Spleen (tissue), 13 donors: ENCODE measurements at places on chromosomes 6 and 20. TPM values are rescaled to one million over a fixed set of nuclear protein-coding genes. Genes with fewer than 3 reads are reported as not detected.

The TSPO2 gene
- total RNA-seq, result not detected

The C6orf132 gene
- not detected for total RNA-seq

The HSPA12B gene
- 12.6 TPM for total RNA-seq

The TOMM34 gene
- total RNA-seq, result 11.6 TPM

The CTSA gene
- total RNA-seq, result 176 TPM

The MAS1 gene
- not detected for total RNA-seq

The ANKEF1 gene
- 2.4 TPM for total RNA-seq
